CD4-positive, CD25-positive, alpha-beta regulatory T cell (primary cell): ENCODE measurements at places on chromosomes 12 and 14. TPM values are rescaled to one million over a fixed set of nuclear protein-coding genes. Genes with fewer than 3 reads are reported as not detected.

DNA sequence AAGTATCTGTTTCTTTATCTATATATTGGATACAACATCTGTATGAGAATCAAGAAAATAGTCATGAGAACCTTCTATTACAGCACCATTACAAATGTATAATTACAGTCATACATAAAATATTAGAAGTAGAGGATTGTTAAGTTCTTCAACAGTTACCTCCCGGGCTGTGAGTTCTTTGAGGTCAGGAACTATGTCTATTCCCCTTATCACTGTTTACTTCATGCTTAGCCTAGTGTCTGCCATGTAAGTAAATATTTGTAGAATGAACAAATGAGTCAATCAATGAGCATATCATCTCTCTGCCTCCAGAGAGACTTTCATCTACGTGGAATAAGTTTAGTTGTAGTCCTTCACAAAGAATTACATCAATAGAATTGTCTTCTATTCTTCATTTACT, 47.2 kb downstream of the PUS7L start:
- DNase-seq, result no peak

GRCh38 chr14:96053600-96054381, 14.6 kb downstream of the C14orf132 start:
- DNase-seq, result no peak

DNA sequence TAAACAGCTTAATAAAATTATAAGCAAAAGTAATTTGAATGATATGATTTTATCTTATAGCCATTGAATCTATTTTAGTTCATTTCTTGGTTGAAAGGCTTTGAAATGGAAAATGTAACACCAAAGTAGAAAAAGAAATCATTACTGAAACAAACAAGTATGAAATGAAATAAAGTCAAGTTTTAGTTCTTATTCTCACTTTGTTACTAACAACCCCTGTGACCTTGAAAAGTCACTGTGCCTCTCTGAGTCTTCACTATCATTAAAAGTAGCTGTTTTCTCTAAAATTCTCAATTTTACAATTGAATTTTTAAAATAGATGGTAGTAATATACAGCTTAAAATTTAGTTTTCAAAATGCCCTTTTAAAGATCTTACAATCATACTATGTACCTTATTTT, 32.4 kb upstream of the SLC17A8 start:
- no peak for DNase-seq

- DNase-seq, result peak; percentile 88
These were observed 16.4 kb upstream of the VWF start for GRCh38 chr12:6140651-6141447.

- no peak for DNase-seq
These were observed 703 bp downstream of the TMED10 start for GRCh38 chr14:75175677-75176141.

A2M gene
- not detected for total RNA-seq

IRAK4 gene
- 56.7 TPM for total RNA-seq

IFI27L1 gene
- 12.0 TPM for total RNA-seq

COX8C gene
- not detected for total RNA-seq

MYO1A gene
- total RNA-seq, result 0.32 TPM
